ENCODE measurements at places on chromosomes 7 and 10.

GRCh38 chr7:114048386-114049235, 129.8 kb upstream of the PPP1R3A start:
- DNase-seq = no peak

DNA sequence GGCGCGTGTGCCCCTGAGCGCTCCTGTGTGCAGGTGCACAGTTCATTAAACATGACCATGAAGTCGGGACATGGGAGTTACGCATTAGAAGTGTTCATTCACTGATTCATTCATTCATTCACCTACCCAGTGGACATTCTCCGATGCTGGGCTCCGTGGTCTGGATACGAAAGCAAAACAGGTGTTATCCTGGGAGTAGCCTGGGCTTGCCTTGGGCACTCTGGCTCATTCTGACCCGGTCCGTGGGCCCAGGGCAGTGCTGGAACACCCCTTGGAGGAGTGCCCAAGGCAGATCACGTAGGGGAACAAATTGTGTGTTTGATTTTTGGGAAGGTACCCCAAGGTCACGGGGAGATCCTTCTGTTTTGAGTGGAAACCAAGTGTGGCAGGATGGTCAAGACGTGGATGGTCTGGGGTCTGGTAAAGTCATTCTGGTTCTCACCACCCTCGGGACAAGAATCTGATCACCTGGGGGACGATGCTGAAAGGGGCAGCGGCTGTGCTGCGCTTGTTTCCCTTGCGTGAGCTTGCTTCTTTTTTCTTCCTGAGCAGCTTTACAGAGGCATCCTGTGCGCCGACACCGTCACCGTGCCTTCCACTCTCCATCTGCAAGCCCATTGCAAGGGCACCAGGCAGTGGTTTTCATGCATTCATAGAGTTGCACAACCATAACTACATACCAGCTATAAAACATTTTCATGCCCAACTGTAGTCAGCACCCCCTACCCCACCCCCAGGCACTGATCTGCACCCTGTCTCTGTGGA, 10.1 kb downstream of the ELFN1 start:
- no peak for DNase-seq

DNA sequence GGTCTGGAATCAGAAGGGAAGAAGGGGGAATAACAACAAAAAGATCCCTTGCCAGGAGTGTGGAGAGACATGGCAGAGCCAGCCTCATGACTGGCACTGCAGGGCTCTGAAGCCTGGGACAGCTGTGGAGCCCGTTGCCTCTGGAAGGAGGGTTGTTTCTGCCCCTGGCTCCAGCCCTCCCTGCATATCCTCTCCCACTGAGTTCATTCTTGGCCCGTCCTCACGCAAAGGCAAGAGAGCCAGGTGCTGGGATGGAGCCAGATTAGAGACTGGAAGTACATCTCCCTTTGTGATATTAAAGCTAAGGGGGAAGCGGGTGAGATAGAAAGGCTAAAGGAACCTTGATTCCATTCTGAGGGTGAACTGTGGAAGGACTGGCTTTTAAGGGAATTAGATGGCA, 141.5 kb upstream of the NPVF start:
- peak; percentile 90 for DNase-seq

GRCh38 chr7:145850636-145851035, 266.0 kb upstream of the CNTNAP2 start:
- DNase-seq = no peak

GRCh38 chr7:25835197-25835596, 316.8 kb upstream of the NFE2L3 start:
- DNase-seq = no peak

- DNase-seq = no peak
Measured at GRCh38 chr10:90413196-90413595, 444.6 kb downstream of the HTR7 start.

- DNase-seq = no peak
Measured at GRCh38 chr7:106887421-106887820, 22.3 kb downstream of the PIK3CG start.

GRCh38 chr7:106480161-106480579, 180.8 kb downstream of the CCDC71L start:
- no peak for DNase-seq

GRCh38 chr10:129631870-129632623, 165.0 kb downstream of the MGMT start:
- DNase-seq = no peak

DNA sequence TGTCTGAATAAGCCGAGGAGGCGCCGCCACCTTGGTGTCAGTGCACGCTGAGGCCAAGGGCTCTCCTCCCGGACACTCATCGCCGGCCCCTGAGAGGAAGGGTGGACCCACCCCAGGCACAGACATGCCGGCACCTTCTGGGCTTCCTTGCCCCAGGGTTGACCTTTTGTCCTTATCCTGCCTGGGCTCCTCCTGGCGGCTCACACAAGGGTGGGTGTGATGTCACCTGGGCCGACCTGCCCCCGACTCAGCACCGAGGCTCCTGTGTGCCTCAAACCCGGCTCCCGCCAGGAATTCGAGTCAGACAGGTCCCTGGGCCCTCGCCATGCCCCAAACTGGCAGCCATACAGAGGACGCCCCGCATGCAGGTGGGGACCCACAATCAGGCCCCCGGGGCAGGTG, 17.7 kb upstream of the CFAP46 start:
- DNase-seq = no peak

DNA sequence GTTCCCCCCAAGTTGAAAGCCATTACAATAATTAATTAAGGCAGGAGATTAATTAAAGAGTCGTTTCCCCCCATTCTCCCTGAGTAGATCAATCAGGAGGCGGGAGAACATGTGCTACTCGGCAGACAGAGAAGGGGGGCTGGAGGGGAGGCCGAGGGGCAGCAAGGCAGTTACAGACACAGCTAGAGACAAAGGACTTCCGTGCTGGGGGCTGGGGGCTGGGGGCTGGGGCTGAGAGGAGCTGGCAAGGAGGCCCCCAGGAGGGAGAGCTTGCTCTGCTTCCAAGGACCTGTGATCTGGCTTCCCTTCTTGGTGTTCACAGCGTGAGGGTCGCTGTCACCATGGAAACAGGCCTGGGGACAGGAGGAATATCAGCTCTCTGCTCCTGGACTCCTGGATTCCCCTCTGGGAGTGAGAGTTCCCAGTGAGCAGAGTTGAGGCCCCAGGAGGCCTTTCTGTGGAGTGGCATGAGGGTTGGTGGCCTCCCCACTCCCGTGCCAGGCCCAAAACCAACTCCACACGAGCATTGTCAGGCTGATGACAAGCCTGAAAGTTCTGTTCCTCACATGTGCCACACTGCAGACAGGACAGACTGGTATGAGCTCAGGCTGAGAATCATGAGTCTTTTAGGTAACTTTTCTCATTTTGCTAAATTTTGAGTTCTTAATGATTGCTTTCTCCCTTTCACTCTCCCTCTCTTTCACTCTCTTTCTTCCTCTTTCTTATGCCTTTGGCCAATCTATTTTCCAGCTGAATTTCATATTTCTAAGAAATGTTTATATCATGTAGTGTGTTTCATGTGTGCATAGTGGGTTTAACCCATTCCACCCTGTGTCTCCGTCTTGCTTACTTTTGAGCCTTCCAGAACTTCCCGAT, 16.4 kb downstream of the FAM241B start:
- DNase-seq = no peak

GRCh38 chr7:104550362-104550761, 222.0 kb downstream of the LHFPL3 start:
- no peak for DNase-seq

DNA sequence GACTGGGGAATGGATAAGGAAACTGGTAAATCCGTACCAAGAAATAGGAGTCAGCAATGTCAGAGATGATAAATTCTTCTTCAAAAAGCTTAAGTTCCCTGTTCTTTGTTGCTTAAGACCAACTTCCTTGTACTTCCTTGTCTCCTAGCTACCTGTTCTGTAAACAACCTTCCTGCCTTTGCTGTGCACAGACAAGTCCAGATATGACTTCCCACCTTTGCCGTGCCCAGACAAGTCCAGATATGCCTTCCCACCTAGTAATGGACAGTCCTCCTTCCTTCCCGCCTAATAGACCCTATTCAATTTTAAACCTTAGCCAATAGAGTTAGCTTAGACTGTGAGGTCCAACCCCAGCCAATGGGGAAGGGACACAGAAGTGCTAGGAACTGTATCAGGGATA, 2.5 kb upstream of the ZNF33A start:
- DNase-seq = no peak

GRCh38 chr10:100654782-100655325, 90.5 kb upstream of the PAX2 start:
- DNase-seq = no peak

- DNase-seq = no peak
Measured at GRCh38 chr7:27245798-27246691, 3.4 kb downstream of the EVX1 start.

DNA sequence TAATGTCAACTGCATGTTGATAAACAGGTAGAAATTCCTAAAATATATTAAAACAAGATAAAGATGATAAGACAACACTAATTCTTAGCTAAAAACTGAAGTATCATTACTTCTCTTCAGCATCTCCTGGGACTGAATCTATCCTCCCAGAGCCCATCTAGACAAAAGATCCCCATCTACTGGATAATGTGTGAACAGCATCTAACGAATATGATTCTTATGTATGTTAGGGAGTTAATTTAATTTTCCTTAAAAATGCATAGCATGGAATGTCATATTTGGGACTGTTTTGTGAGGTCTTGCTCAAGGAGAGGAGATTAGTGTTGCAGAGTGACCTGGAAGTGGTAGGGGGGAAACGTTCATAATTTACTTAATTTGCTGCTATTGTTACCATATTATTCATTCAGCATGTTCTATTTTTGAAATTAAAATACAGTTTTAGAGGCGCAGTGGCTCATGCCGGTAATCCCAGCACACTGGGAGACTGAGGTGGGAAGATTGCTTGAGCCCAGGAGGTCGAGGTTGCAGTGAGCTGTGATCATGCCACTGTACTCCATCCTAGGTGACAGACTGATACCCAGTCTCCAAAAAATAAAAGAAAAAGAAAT, 305.1 kb upstream of the CSTF2T start:
- DNase-seq = peak; percentile 45

DNA sequence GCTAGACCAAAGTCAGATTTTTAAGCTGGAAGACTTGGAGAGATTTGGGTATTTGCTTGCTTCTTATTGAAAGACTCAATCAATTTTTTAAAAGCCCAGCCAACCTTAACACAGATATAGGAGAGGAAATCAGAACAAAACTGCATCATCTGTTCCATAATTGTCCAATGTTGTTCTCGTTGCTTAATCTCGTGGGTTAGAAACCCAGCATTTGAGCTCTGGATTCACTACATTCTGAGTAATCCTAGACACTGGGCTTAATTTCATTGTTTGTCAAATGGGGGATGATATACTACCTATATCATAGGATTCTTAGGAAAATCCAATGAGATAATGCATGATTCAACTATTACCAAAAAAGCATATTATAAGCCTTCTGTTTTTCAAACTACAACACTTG, 48.9 kb downstream of the CALD1 start:
- DNase-seq = no peak

Measured in NCI-H446 (cell line).